ENCODE measurements at places on chromosomes 6 and 20.

DNA sequence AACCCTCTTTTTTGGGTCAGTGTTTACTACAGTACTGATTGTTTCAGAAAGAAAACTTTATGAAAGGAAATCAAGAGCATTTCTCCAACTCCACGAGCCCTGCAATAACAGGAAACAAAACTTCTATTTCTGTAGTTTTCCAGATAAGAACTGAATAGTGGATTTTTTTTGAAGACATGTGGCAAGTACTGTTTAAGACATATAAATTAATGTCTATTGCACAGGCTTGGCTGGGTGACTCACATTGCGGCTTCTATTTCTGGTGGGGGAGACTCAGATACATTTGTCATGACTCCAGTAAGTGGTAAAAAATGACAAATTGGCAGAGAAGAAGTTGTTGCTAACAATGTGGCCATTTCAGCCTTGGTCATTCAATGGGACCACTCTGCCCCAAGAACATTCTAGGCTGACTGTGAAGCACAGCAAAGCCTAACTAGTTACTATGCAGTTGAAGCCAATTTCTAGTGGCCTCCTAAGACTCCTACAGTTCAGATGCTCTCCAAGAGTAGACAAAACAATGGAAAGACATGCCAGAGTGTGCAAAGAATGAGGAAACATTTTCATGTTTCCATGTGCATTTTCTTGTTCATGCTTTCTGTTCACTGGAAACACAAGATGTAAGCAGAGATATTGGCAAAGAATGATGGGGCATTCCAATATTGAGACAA is 200.9 kb downstream of the EDN1 start:
- DNase-seq = no peak

DNA sequence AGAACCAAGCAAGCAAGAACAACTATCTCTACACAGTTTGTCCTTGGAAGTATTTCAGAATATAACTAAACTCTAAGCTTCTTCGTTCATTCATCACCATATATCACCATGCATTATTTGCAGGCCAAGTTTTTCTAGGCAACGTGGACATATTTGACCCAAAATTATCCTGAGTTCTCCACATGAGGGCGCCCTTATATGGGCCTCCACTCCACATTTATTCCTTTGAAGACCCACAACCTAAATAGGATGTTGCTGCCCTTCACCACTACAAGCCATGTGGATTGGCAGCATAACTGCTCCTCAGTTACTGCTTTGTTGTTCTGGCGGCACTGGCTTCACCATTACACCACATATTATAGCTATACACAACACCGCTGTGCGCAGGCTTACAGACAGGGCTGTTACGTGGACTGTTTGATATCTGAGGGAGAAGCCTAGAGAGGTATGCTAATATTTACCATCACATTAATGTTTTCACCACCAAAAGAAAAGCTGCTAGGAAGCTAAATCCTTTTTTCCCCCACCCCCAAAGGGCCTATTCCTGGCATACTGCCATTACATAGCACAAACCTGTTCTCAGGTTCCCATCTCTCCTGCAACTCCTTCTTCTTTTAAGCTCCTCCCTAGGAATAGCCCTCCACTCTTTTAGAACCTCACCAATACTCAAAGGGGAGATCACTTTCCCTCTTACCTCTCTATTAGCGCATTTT is 411.7 kb downstream of the C6orf118 start:
- DNase-seq = no peak

DNA sequence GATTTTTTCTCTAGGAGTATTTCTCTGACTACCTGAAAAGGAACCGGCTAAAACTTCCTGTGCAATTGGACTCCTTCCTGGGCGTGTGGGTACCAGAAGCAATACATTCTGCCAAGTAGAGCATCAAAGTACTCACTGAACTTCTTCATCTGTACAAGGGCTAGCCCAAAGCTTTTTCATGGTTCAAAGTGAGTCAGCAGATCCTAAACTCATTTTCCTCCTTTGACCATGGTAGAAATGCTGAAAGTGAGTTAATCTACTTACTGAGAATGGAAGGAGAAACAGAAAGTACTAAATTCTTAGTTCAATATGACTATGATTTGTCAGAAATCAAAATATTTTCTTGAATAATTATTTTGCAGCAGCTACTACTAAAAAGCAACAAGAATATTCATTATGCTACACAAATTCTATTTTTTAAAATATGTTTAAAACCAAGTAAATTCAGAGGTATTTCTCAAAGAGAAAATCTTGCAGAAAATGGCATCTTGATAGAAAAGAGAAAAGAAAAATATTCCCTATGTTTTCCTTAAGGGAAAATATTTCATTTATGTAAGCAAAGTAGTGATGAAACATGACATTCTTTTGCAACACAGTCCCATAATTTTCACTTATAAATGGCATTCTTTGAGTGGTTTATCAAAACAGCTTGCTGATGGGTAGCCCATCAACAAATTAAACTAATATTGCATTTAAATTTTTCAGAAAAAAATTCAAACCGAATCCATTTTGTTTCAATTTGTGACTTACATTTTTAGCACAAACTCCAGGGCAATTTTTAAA is 3.7 kb upstream of the BEND6 start:
- DNase-seq = no peak

- DNase-seq = no peak
Measured at GRCh38 chr20:8148501-8148900, 16.4 kb downstream of the PLCB1 start.

DNA sequence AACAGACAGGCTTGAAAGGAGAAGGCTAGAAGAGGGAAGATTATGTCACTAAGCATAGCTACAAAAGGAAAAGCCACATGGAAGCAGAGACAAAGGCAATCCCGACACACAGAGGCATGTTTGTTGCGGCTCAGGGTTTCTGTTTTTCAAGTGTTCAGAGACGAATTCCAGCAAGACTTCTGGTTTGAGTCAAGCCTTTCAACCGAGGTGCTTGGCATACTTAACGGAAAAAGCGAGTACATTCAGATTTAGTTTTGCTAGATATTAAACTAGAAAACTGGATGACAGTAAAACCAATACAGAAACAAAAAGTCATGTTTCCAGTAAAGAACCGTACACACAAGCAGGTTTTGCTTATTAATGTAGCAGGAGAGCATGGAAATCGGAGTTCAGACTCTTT is 27.2 kb downstream of the MCUR1 start:
- no peak for DNase-seq

- DNase-seq = no peak
Measured at GRCh38 chr6:25829375-25829774, 2.5 kb downstream of the SLC17A1 start.

Data from activated gamma-delta T cell treated with Interleukin-2 at 50 U/mL for 16 hours (primary cell).